ENCODE measurements at places on chromosomes 11 and 22.

DNA sequence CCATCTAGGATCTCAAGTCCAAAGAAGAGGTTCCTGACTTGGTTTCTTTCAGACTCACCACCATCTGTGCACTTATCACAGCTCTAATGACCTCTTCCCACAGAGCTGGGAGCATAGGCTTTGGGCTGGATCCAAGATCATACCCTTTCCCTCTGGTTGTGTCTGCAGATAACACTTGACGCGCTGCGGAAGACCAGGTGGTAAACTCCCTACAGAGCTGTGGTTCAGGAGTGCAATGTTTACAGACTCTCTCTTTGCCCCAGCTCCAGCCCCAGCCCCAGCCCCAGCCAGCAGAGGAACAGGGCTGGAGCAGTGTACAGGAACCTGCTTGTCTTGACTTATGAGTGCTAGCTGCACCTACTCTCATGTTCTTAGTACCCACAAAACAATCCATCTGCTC lies 274.4 kb upstream of the SYN3 start:
- no peak overlapping the region for H3K4me3 ChIP-seq
- DNase-seq = no peak
- no peaks in the 10 kb centered on the region for H3K27me3 ChIP-seq
- H3K4me1 ChIP-seq = no peaks in the 10 kb centered on the region
- H3K36me3 ChIP-seq = no peaks in the 10 kb centered on the region
- no peak overlapping the region for H3K27ac ChIP-seq

DNA sequence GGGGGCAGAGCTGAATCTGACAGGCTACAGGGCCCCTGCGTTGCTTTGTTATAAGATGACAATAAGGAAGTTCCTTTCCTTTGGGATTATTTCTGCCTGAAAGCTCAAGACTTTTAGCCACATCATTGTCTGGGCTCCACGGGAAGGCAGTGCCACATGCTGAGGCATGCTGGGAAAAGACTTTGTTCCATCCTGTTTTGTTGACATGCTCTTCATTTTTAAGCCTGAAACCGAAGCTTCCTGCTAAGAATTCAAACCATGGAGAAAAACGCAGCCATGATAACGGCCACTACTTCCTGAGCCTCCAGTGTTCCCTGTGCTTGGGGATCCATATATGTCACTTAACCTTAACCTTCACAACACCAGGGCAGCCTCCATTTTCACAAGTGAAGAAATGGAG lies 5.5 kb upstream of the TCF20 start:
- no peak for DNase-seq
- no peak overlapping the region for H3K27ac ChIP-seq
- peaks cover 4% of the 10 kb centered on the region for H3K36me3 ChIP-seq
- no peak overlapping the region for H3K4me3 ChIP-seq
- H3K4me1 ChIP-seq = peaks cover 4% of the 10 kb centered on the region

DNA sequence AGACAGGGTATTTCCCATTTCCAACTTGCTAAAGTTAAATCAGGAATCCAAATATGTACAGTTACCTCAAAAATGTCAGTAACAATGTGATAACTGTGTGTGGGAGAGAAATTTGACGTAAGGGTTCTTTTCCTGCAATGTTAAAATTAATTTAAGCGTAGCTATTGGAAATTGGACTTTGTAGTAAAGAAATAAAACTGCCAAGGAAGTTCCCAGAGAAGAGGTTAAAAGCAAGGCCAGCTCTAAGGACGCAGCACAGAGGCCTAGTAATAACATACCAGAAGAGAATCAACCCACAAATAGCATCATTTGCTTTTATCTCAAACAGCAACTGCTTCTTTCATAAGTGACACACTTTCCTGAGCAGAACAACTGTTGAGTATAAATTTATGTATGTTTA lies 36.8 kb upstream of the GRIA4 start:
- no peaks in the 10 kb centered on the region for H3K27me3 ChIP-seq
- no peak overlapping the region for H3K27ac ChIP-seq
- peaks cover 2% of the 10 kb centered on the region for H3K4me1 ChIP-seq
- no peak overlapping the region for H3K4me3 ChIP-seq

DNA sequence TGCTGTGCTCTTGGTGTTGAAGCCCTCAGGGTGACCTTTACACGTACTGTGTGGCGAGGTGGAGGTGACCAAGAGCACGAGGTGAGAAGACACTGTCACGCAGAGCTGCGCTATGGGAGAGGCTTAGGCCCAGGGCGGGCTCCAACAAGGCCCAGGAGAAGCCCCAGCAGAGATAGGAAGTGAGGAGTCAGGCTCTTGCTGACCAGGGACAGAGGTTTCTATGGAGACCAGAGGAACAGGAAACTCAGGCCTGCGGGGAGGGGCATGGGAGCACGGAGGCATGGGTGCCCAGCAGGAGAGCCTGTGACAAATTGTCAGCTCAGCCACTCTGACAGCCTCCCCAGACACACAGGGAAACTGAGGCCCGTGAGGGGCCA lies 15.8 kb downstream of the DGKZ start:
- H3K27ac ChIP-seq = peak overlapping the region; percentile 96
- peak overlapping the region; percentile 65 for H3K4me3 ChIP-seq
- no peaks in the 10 kb centered on the region for H3K36me3 ChIP-seq
- H3K4me1 ChIP-seq = peaks cover 28% of the 10 kb centered on the region
- no peaks in the 10 kb centered on the region for H3K27me3 ChIP-seq

DNA sequence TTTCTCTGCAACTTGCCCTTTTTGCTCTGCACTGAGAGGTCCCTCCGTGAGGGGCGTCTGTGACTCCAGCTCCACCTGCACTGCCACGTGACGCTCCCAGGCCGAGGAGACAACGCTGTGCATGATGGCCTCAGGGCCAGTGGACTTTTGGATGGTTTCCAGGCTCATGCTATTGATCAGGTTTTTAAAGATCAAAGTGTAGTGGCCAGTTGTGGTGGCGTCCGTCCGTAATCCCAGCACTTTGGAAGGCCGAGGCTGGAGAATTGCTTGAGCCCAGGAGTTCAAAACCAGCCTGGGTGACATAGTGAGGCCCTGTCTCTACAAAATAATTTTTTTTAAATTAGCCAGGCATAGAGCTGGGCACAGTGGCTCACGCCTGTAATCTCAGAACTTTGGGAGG lies 16.1 kb downstream of the RPL3 start:
- peaks cover 15% of the 10 kb centered on the region for H3K4me1 ChIP-seq
- no peak overlapping the region for H3K27ac ChIP-seq
- peaks cover 24% of the 10 kb centered on the region for H3K27me3 ChIP-seq
- peaks cover 2% of the 10 kb centered on the region for H3K36me3 ChIP-seq

DNA sequence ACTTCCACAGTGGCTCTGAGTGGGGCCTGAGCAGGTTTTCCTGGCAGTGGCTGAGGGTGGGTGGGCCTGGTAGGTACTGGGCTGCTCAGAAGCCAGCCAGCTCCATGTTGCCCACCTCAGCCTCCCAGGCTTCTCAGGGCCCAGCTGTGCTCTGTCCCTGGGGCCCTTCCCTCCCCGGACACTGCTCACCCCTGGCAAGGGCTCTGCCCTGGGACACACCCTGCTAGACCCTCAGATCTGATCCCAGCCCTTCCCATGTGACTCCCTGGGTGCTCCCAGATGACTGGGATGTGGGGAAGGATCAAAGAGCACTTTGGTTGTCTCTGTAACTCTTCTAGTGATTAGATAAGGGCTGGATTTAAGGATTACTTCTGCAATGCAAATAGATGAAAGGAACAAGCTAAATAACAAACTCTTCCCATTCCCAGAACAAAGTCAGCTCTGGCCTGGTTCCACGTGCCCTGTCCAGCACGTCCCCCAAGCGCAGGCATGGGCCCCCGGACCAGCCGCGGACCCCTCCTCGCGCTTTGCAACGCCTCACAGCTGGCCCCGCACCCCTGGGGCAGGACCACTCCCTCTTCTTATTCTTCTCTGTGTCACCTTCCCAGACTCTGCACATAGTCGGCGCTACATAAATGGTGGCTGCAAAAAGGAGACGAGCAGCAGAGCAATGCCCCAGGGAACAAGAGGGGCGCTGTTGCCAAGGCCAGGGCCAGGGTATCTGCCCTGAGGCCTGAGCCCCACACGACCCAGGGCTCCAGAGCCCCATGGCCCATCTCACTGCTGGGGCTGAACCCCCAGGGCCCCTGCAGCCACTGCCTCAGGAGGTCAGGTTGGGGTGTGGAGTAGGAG lies 5.7 kb upstream of the KRTAP5-6 start:
- no peak overlapping the region for H3K4me3 ChIP-seq
- no peak for DNase-seq
- H3K27ac ChIP-seq = no peak overlapping the region
- peaks cover 52% of the 10 kb centered on the region for H3K27me3 ChIP-seq
- peaks cover 9% of the 10 kb centered on the region for H3K4me1 ChIP-seq

- no peak for DNase-seq
- H3K27me3 ChIP-seq = no peaks in the 10 kb centered on the region
- H3K36me3 ChIP-seq = no peaks in the 10 kb centered on the region
Measured at GRCh38 chr11:29327891-29328290, 688.9 kb downstream of the KCNA4 start.

DNA sequence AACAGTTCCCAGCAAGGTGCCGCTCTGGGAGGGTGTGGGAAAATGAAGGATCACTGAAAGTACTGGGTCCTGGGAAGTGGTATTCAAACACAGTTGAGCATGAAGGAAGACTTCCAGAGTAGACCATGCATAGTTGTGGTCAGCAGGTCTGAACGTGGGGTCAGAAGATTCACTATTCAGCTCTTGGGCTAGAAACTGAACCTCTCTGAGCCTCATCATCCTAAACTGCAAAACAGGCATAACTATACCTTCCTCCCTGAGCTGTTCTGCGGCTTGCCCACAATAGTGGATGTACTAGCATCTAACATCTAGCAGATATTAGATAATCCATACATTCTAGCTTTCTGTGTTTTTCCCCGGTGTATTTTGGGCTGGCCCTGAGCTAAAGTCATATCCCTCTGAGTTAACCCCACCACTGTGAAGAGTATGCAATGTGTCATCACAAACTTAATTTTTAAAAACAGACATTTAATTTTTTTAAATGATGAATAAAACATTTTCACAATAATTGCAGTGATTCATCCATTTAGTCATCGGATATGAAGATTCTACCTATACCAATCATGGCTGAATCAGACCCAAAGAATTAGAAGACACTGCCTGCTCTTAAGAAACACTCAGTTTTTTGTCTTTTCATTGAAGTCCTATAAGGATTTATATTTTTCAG lies 179.1 kb downstream of the BLID start:
- H3K4me3 ChIP-seq = no peak overlapping the region
- no peak for DNase-seq
- peaks cover 5% of the 10 kb centered on the region for H3K27me3 ChIP-seq
- H3K4me1 ChIP-seq = no peaks in the 10 kb centered on the region
- no peak overlapping the region for H3K27ac ChIP-seq

DNA sequence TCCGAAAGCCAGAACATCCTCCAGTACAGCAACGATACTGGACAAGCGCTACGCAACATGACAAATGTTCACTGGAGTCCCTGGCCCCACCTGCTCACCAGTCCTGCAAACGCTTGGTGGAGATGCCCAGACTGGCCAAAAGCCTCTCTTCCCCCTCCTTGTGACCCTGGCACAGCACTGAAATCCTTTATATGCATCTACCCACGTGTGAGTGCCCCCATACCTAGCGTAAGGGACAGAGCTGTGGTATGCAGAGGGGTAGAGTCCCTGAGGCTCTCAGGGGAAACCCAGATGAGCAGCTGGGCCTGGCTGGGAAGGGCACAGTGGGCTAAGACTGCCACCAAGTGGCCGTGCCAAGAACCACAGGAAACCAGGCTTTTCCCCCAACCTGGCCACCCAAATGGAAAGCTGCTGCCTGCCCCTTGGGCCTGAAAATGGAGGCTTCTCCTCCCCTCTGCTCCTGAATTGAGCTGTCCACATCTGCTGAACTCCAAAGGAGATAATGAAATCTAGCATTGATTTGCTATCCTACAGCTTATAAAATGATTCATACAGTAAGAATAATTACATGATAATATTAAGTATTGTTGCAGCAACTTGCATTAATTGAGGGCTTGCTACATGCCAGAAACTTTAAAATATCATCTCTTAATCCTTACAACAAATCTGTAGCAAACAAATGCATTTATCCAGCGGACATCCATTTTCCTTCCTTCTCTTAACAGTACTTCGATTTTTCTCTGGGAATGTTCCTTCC lies 24.8 kb upstream of the TTC12 start:
- H3K27me3 ChIP-seq = peaks cover 29% of the 10 kb centered on the region
- no peaks in the 10 kb centered on the region for H3K4me1 ChIP-seq
- H3K27ac ChIP-seq = no peak overlapping the region

DNA sequence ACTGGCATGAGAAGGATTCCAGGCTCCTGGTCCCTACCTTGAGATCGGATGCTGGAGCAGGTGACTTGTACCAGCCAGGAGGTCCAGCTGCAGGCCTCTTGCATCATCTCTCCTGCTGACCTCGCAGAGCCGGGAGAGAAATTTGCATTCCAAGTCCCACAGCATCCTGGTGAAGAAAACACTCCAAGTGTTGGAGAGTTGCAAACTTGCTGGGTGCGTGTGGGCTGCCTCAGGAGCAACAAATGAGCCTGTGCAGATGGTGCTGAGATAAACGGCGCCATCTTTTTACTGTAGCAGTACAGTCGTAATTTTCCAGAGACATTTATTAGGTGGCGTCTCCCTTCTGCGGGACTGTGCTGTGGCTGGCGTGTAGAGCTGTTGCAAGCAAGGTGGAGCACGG lies 32.1 kb upstream of the ZBTB16 start:
- no peak for DNase-seq
- H3K27ac ChIP-seq = no peak overlapping the region
- H3K27me3 ChIP-seq = peaks cover 40% of the 10 kb centered on the region
